Kasumi-1 (cell line): ENCODE measurements at places on chromosomes 4 and X.
A peak's percentile ranks its signal among the peaks of the same experiment; 100 is the strongest.

GRCh38 chr4:94452476-94453371, 982 bp downstream of the PDLIM5 start:
- DNase-seq: peak; percentile 57

GRCh38 chr4:96352051-96352517, 512.2 kb downstream of the PDHA2 start:
- DNase-seq: peak; percentile 58

- no peak for DNase-seq
Observed at GRCh38 chr4:19947349-19947748, 304.4 kb upstream of the SLIT2 start.

DNA sequence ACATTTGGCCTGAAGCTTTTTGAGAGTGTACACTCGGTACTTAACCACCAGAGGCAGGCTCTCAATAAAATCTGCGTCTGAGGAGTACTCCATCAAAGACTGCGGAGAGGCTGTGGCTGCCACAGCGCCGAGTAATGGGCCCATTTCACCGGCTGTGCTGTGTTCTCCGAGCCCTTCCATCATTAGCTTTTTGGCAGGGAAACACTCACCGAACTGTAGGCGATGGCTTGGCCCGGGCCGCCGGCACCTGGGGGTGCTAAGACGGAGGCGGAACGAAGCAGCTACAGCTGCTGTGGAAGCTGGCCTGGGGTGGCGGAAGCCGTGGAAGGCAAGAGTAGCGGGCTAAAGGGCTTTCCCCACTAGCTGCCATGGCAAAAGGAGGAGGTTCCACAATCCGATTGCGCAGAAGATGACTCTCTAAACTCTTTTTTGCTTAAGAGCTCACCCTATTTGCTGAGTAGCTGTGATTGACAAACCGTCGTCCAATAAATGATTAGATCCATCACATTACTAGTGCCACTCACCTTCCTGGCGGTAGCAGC, 48.5 kb upstream of the PABPC1L2A start:
- DNase-seq: no peak

- DNase-seq: no peak
Observed at GRCh38 chrX:54708404-54708803, 89.7 kb downstream of the ITIH6 start.

GRCh38 chr4:122990891-122991290, 68.5 kb upstream of the NUDT6 start:
- no peak for DNase-seq

- no peak for DNase-seq
Observed at GRCh38 chrX:110414679-110415439, 56.2 kb downstream of the RTL9 start.

DNA sequence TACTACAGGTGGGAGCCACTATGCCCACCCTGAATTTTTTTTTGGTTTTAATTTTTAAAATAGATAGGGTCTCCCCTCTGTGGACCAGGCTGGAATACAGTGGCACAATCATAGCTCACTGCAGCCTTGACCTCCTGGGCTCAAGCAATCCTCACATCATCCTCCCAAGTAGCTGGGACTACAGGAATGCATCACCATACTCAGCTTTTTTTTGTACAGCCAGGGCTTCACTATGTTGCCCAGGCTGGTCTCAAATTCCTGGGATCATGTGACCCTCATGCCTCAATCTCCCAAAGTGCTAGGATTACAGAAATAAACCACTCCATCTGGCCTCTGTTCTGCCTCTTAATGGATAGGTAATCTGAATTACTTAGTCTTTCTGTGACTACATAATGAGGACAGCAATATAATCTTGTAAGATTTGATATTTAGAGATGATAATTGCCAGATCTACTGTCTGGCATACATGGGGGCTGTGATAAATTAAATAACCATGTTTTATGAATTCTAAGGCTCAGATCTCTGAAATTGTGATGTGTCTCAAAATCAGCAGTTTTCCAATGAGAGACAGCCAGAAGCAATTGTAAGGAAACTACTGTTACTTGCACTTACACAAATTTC, 26.7 kb downstream of the PDS5A start:
- no peak for DNase-seq

DNA sequence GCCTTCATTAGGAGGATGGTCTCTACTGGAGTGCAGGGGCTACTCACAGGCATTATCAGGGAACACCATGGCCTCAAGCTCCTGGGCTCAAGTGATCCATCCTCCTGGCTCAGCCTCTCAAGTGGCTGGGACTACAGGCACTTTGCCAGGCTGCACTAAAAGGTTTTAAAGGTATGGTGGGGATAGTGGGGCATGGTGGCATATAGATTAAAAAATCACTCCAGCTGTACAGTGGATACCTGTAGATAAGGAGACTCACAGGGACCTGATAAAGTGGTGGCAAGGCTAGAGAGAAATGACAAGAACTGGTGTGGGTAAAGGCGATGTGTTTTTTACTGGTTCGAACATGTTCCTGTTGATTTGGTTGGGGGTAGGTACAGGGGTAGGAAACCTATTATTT, 5.9 kb downstream of the ZAR1 start:
- DNase-seq: no peak

DNA sequence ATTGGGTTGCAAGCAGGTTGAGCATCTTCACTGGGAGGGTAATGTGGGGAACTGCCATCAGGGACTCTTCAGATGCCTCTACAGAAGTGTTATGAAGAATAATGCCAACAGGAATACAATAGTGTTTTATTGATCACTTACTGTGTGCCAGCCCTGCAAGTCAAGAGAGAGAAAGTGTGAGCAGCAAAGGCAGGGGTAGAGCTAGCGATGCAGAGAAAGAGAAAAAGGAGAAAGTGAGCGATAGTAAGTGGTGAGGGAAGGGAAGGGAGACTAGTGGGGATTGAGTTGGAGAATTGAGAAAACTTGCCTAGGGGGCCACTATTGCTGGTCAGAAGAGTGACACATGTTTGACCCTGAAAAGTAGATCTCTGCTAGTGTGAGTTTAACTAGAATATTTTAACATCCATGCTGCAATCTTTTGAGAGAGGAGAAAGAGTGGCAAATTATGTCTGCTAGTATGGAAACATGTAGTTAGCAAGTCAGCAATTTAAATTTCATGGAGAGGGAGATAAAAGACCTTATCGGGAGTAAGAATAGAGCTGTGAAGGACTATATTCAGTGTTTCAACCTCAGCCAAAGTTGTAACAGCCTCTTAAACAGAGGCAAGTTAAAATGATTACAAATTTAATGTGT, 12.2 kb downstream of the AFF1 start:
- no peak for DNase-seq

DNA sequence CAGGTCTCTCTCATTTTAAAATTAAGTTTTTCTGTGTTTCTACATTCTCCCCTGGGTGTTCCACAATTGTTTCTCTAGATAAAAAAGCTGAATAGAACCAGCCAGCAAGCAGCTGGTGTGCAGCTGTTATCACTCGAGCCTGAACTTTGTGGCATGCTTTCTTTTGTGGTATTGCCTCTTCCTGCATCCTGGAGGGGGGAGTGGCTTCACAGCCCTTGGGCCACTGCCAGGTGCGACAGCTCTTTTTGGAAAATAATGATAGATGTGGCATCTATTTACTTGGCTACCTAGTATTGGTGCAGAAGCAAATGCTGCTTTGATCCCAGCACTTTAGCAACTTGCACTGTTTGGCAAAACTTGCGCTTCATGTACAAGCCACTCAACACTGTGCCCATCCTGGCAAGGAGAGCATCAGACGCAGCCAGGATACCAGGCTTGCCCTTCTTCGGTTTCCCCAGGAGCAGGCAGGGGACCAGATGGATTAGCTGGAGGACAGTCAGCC, 69.4 kb downstream of the HMGB2 start:
- DNase-seq: peak; percentile 64

- no peak for DNase-seq
Observed at GRCh38 chr4:62872856-62873255, 1536.4 kb downstream of the TECRL start.

- DNase-seq: peak; percentile 42
Observed at GRCh38 chrX:104913348-104913747, 307.1 kb downstream of the TEX13A start.
